Subcutaneous preadipocyte (primary cell): ENCODE measurements at places on chromosomes 3 and 15. TPM values are rescaled to one million over a fixed set of nuclear protein-coding genes. Genes with fewer than 3 reads are reported as not detected.

DCUN1D1 gene
- 24.6 and 29.3 TPM in 2 replicates for total RNA-seq

GPR176 gene
- 50.7 and 59.6 TPM in 2 replicates for total RNA-seq

THRB gene
- 5.9 and 6.8 TPM in 2 replicates for total RNA-seq

HES1 gene
- 0.39 TPM in 1 of 2 replicates, not detected in the other for total RNA-seq

SERPINI2 gene
- not detected in 2 replicates for total RNA-seq

CNTN6 gene
- not detected in 2 replicates for total RNA-seq

RETNLB gene
- not detected in 2 replicates for total RNA-seq

ADAMTSL3 gene
- 0.20 and 0.37 TPM in 2 replicates for total RNA-seq

GHRL gene
- not detected in 2 replicates for total RNA-seq

ADAMTS7 gene
- 12.1 and 19.0 TPM in 2 replicates for total RNA-seq

CCRL2 gene
- total RNA-seq = under 0.01 TPM in 1 of 2 replicates, not detected in the other

GTF2E1 gene
- total RNA-seq = 10.3 and 11.9 TPM in 2 replicates

THBS1 gene
- 19.4 and 90.4 TPM in 2 replicates for total RNA-seq

GOLGA8S gene
- total RNA-seq = not detected in 2 replicates

PPP2R3A gene
- total RNA-seq = 15.8 and 23.5 TPM in 2 replicates
